ENCODE measurements at places on chromosomes 11 and 22.

DNA sequence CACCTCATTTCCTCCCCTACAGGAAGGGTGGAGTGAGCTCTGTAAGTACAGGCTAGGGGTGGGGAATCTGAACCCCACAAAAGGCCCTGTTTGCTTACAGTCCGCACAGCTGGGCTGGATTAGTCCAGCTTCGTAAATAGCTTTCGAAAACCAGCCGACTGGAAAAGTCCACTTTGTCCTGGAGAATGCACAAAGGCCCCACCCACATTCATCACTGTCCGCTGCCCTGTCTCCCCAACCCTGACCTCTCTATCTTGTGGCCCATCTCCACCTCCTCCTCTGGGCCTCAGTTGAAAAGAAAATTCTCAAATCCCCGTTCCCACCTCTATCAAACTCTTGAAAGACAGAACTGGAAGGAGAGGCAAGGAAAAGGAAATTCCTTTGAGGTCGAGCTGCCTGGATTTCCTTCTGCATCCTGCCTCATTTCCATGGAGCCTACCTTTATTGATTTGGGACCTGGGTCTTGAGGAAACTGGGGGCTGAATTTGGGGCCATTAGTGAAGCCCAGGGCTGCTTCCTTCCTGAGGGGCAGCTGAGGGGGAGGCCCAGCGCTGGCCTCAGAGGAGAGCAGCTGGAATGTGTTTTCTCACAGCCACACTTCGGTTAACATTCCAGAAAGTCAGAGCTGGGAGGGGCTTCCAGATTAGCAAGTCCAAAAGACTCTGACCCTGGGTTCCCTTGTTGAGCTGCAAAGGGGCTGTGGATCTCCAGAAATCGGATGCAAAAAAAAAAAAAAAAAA is 147.6 kb downstream of the FBXO7 start:
- DNase-seq = peak; percentile 30

DNA sequence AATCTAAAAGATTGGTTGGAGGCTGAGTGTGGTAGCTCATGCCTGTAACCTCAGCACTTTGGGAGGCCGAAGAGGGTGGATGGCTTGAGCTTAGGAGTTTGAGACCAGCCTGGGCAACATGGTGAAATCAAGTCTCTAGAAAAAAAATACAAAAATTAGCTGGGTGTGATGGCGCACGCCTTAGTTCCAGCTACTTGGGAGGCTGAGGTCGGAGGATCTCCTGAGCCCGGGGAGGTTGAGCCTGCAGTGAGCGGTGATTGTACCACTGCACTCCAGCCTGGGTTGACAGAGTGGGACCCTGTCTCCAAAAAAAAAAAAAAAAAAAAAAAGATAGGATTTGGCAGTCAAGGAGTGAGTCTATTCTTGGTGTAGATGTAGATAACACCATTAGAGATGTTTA is 10.6 kb downstream of the FOLR1 start:
- DNase-seq = no peak

- no peak for DNase-seq
Observed at GRCh38 chr22:25494774-25495173, 69.7 kb upstream of the GRK3 start.

DNA sequence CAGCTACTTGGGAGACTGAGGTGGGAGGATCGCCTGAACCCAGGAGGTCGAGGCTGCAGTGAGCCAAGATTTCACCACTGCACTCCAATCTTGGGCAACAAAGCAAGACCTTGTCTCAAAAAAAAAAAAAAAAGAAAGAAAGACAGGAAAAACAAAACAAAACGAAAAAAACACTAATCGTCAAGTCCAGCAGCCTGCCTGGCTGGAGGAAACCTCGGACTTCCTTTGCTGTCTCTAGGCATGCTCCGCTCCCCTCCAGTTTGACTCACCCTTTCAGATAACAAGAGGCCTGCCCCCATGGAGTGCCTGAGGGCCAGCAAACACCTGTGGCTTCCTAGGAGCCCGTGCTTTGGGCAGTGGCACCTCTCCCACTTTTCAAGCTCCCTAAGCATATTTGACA is 28.8 kb upstream of the CHKA start:
- peak; percentile 96 for DNase-seq

Data from PC-9 (cell line).